ENCODE measurements at places on chromosomes 2 and 18.
A peak's percentile ranks its signal among the peaks of the same experiment; 100 is the strongest.

DNA sequence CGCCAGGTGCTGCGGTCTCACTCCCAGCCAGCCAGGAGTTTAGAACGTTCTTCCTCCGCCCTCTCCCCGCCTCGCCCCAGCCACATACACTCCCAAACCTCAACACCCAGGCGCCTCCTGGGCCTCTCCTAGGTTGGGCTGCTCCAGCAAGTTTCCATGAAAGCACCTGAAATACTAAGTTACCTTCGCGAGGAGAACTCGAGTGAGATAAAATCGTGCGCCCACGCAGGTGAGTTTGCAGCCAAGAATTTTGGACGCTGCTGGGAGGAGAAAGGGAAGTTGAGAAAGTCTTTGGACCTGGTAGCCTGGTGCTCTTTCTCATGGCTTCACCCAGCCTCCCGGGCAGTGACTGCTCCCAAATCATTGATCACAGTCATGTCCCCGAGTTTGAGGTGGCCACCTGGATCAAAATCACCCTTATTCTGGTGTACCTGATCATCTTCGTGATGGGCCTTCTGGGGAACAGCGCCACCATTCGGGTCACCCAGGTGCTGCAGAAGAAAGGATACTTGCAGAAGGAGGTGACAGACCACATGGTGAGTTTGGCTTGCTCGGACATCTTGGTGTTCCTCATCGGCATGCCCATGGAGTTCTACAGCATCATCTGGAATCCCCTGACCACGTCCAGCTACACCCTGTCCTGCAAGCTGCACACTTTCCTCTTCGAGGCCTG, at the start of gene GPR39:
TSS of gene GPR39 (plus strand) at position 83 of the 673 bp plus-strand sequence.
- peaks cover 17% of the 10 kb centered on the region for H3K4me1 ChIP-seq
- peak within 1 kb of the TSS; percentile 68 for H3K4me3 ChIP-seq
- no peaks in the 10 kb centered on the region for H3K36me3 ChIP-seq
- peak within 1 kb of the TSS; percentile 74 for H3K27ac ChIP-seq
- H3K27me3 ChIP-seq, result no peaks in the 10 kb centered on the region
- DNase-seq, result no peak

GRCh38 chr2:5915881-5916310, 223.7 kb downstream of the SOX11 start:
- no peaks in the 10 kb centered on the region for H3K36me3 ChIP-seq
- no peak overlapping the region for H3K27ac ChIP-seq
- H3K4me1 ChIP-seq, result no peaks in the 10 kb centered on the region

- peak overlapping the region; percentile 62 for H3K4me3 ChIP-seq
- H3K4me1 ChIP-seq, result peaks cover 18% of the 10 kb centered on the region
- no peaks in the 10 kb centered on the region for H3K36me3 ChIP-seq
- no peak overlapping the region for H3K27ac ChIP-seq
These were observed 879 bp downstream of the TMEM178A start for GRCh38 chr2:39666491-39667101.

DNA sequence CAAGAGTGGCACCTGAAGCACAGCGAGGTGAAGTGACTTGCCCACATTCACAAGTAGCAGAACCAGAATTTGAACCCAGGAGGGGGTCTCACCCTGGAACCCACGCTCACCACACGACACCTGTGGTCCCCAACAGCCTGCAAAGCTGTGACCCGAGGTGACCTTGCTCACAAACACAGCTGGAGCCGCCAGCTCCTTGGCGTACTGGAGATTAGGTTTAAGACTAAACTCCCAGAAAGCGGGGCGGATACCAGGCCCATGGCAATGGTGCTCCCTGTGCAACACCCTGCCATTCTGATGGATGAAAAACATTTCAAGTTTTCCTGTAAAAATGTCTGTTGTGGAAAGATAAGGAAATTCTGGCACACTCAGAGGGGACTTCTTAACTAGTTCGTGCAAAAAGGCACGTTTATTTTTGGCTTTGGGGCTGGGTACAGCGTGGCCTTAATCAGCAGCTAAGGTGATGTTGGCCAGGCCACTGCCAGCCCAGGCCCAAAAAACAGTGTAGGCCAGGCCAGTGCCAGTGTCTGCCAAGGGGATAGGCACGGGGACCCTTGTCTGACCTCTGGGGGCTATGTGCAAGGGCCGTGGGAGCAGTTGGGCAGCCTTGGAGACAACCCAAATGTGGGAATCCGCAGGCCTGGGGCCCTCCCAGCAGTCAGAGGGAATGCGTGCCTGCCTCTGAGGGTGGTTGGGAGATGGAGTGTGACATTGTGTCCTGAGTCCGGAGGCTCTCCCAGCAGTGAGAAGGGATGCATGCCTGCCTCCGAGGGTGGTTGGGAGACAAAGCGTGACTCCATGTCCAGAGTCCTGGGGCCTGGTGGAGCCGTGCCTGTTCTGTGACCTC, 185.0 kb upstream of the HS6ST1 start:
- H3K27me3 ChIP-seq, result no peaks in the 10 kb centered on the region
- H3K4me3 ChIP-seq, result no peak overlapping the region
- H3K36me3 ChIP-seq, result no peaks in the 10 kb centered on the region
- no peak overlapping the region for H3K27ac ChIP-seq
- H3K4me1 ChIP-seq, result no peaks in the 10 kb centered on the region

DNA sequence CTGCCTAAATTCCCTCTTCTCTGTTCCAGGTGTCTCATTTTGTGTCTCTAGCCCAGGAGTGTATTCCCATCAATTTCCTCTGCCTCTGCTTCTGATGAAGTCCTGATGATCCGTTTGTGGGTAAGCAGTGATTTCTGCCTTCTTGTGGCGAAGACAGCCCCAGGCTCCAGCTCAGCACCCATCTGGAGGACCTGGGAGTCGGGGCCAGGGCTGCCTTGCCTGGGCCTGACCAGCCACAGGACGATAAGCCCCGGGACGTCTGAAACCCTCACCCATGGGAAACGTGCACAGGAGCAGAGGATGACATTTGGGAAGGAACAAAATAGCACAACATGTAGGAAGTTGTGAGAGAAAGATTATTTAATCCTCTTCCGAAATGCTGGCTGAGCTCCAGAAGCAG, 206.9 kb downstream of the FBXO15 start:
- no peaks in the 10 kb centered on the region for H3K27me3 ChIP-seq
- no peak overlapping the region for H3K4me3 ChIP-seq
- no peaks in the 10 kb centered on the region for H3K4me1 ChIP-seq
- no peak for DNase-seq
- H3K27ac ChIP-seq, result no peak overlapping the region
- H3K36me3 ChIP-seq, result no peaks in the 10 kb centered on the region

- no peaks in the 10 kb centered on the region for H3K36me3 ChIP-seq
- H3K4me1 ChIP-seq, result peaks cover 47% of the 10 kb centered on the region
- no peaks in the 10 kb centered on the region for H3K27me3 ChIP-seq
- no peak overlapping the region for H3K27ac ChIP-seq
- no peak for DNase-seq
These were observed 146.4 kb downstream of the TANC1 start for GRCh38 chr2:159114835-159115234.

GRCh38 chr2:600542-601386, 76.4 kb downstream of the TMEM18 start:
- H3K4me1 ChIP-seq, result no peaks in the 10 kb centered on the region
- no peaks in the 10 kb centered on the region for H3K36me3 ChIP-seq
- H3K27ac ChIP-seq, result no peak overlapping the region

DNA sequence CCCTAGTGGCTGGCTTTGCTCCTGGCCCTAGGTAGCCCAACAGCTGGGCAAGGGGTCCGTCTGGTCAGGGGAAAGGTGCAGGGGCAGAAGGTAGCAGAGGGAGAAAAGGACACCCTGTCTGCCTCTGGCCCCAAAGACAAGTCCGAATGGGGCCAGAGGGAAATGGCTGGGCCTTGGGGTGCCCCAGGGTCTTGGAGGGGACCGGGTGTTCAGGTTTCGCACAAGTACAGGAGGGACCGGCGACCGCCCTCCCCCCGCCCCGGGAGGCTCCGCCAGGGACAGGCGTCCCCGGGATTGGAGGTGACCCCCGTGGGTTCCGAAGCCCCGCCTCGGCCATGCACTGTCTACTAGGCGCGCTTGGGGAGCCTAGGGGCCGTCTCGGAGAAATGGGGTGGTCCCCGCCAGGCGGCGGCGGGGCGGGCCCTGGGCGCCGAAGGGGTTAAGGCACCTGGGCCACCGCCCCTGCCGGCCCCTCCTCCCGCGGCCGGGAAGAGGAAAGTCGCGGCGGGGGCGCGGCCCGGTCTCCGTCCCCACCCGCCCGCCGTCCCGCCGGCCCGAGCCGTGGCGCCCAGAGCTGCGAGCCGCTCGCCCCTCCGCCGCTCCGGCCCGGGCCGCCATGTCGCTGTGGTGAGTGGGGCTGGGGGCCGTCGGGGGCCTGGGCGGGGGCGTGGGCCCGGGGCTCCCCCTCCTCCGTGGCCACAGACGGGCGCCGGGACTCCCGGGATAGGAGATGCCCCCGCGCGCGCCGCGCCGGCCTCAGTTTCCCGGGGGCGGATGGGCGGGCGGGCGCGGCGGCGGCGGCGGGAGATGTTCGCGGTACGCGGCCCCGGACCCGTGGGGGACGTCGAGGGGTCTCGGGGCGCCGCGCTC, at the start of gene B3GNT7:
TSS of gene B3GNT7 (plus strand) at position 523 of the 870 bp plus-strand sequence. CDS start at position 617, 94 bp downstream.
- no peaks in the 10 kb centered on the region for H3K36me3 ChIP-seq
- H3K4me3 ChIP-seq, result peak within 1 kb of the TSS; percentile 62
- peaks cover 26% of the 10 kb centered on the region for H3K4me1 ChIP-seq
- H3K27ac ChIP-seq, result peak within 1 kb of the TSS; percentile 27

- no peak overlapping the region for H3K4me3 ChIP-seq
- no peak for DNase-seq
- peaks cover 2% of the 10 kb centered on the region for H3K4me1 ChIP-seq
- H3K27ac ChIP-seq, result no peak overlapping the region
These were observed 157.5 kb downstream of the ZEB2 start for GRCh38 chr2:144362401-144362800.

GRCh38 chr18:79361766-79362522, 33.8 kb upstream of the NFATC1 start:
- H3K4me3 ChIP-seq, result no peak overlapping the region
- no peak for DNase-seq
- H3K36me3 ChIP-seq, result peaks cover 44% of the 10 kb centered on the region
- no peak overlapping the region for H3K27ac ChIP-seq
- no peaks in the 10 kb centered on the region for H3K4me1 ChIP-seq

- H3K27ac ChIP-seq, result no peak overlapping the region
- H3K4me1 ChIP-seq, result no peaks in the 10 kb centered on the region
- no peaks in the 10 kb centered on the region for H3K36me3 ChIP-seq
- no peak overlapping the region for H3K4me3 ChIP-seq
These were observed 236.9 kb downstream of the AGPS start for GRCh38 chr2:177629357-177630024.

GRCh38 chr2:219071131-219071816, 10.6 kb upstream of the IHH start:
- H3K4me3 ChIP-seq, result no peak overlapping the region
- H3K27me3 ChIP-seq, result no peaks in the 10 kb centered on the region
- no peak for DNase-seq
- peaks cover 7% of the 10 kb centered on the region for H3K36me3 ChIP-seq
- H3K4me1 ChIP-seq, result no peaks in the 10 kb centered on the region
- no peak overlapping the region for H3K27ac ChIP-seq

DNA sequence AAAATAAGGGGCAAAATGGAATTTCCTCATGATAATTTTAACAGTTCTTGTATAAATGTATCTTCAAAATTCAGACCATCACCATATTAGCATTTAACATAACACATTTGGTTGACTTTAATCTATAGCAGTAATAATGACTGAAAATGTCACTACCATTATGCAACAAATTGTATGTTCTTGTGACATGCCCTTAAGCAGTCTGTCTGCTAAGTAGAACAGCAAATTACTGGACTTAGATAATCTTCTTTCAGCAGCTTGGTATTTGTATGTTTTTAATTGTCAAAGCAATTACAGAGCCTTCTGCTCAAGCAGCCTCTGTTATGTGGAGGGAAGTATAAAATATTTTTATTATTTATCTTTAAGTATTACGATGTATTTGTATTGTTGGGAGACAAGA, 214.3 kb upstream of the NXPH2 start:
- no peak overlapping the region for H3K4me3 ChIP-seq
- no peaks in the 10 kb centered on the region for H3K27me3 ChIP-seq
- no peak for DNase-seq

GRCh38 chr18:22385718-22386117, 32.0 kb downstream of the CTAGE1 start:
- no peaks in the 10 kb centered on the region for H3K36me3 ChIP-seq
- no peak overlapping the region for H3K27ac ChIP-seq
- no peak overlapping the region for H3K4me3 ChIP-seq
- DNase-seq, result no peak

DNA sequence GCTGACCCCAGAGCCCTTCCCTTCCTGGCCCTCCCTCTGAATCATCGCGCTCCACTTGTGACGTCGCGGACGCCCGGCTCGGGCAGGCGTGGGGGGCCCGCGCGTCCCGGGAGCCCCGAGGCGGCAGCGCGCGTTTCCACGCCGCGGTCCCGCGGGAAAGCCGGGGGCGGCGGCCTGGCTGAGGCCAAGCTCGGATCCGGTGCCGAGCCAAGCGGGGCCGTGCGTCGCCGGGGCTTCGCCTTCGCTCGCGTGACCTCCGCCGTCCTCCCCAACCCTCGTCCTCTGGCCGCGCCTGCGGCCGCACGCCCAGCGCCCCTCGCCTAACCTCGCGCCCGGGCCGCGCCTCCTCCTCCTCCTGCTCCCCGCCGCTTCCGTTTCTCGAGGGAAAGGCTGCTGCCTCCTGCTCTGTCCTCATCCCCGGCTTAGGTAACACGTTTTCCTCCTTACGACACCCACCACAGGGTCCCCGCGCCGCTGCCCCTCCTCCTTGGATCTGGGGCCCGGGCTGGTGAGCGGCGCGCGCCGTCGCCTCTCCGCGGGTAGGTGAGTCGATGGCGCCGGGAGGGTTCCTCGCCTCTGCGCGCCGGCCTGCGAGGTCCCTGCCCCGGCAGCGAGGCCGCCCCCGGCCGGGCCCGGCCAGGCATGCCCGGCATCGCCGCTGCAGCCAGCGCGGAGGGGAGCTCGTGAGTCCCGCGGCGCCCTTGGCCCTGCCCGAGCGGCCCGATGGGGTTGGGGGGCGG, at the start of gene INPP1:
TSS of gene INPP1 (plus strand) at position 54 of the 740 bp plus-strand sequence. CDS start 16,514 bp downstream, outside the sequence.
- peak; percentile 85 for DNase-seq
- H3K4me3 ChIP-seq, result peak within 1 kb of the TSS; percentile 87
- peak within 1 kb of the TSS; percentile 97 for H3K27ac ChIP-seq
- no peaks in the 10 kb centered on the region for H3K27me3 ChIP-seq
- no peaks in the 10 kb centered on the region for H3K36me3 ChIP-seq
- H3K4me1 ChIP-seq, result peaks cover 30% of the 10 kb centered on the region

- peak; percentile 69 for DNase-seq
- no peak overlapping the region for H3K27ac ChIP-seq
- H3K27me3 ChIP-seq, result no peaks in the 10 kb centered on the region
These were observed 58.6 kb upstream of the HS6ST1 start for GRCh38 chr2:128377071-128377910.

- no peak overlapping the region for H3K27ac ChIP-seq
- H3K4me1 ChIP-seq, result no peaks in the 10 kb centered on the region
- DNase-seq, result no peak
- H3K36me3 ChIP-seq, result no peaks in the 10 kb centered on the region
- H3K27me3 ChIP-seq, result no peaks in the 10 kb centered on the region
These were observed 33.1 kb upstream of the TTC39C start for GRCh38 chr18:23981369-23981980.

DNA sequence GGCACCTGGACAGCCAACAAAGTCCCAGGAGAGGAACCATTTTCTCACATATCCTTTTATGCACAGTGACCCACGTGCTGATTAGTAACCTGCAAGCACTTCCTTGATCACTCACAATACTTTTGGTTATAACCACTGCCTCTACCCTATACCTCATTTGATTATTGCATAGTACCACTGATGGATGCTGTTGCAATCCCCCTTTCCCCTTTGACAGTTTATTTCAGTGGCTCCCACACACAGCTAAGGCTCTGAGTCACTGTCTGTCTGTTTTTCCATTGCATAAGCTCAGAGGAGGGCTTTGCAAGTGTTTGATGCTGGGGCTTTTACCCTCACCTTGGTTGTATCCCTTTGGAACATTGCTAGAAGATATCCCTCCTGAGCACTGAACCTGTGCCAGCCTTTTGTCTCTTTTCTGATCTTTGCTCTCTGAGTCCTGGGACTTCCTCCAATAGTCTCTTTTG, 101.7 kb upstream of the RBBP8 start:
- DNase-seq, result no peak
- H3K27me3 ChIP-seq, result no peaks in the 10 kb centered on the region
- no peak overlapping the region for H3K4me3 ChIP-seq
